ENCODE measurements at places on chromosomes 7 and 10.

DNA sequence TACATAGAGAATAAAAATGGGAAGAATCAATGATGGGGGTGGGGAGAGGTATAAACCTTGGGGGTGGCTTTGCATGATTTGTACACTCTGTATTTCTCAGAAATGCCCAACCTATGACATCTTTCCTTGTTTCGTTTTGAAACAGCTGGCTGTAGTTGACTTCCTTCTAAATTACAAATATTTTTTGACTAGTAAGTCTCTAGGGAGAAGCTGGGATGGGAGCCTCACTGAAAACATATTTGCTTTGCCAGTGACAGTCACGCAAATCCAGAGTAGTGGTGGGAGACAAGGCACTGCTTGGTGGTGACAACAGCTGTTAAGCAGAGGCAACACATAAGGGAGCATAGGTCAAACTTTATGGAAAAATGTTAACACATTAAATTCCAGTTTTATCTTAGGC lies 440.5 kb downstream of the SEMA3D start:
- DNase-seq, result no peak

- DNase-seq, result no peak
These were observed 169.9 kb downstream of the SKIDA1 start for GRCh38 chr10:21355591-21356011.

- DNase-seq, result no peak
These were observed 417.9 kb upstream of the LRGUK start for GRCh38 chr7:133709036-133709880.

- DNase-seq, result no peak
These were observed 3.9 kb downstream of the HMX3 start for GRCh38 chr10:123139521-123140163.

DNA sequence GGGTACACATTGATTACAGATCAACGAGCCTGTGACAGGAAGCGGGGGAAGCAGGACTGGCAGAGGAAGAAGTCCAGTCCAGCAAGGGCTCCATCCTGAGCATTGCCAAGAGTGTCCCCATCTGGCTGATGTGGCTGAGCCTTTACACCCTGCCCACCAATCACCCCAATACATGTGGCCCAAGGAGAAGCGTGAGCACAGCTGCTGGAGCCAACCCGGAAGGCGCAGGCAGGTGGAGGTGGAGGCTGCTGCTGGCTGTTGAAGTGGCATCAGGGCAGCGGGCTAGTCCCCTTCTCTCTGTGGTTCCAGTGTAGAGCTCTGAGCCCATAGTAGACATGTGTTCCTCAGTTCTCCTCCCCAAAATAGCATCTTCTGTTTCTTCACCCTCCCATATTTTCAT lies 6.8 kb upstream of the AMPH start:
- DNase-seq, result no peak

DNA sequence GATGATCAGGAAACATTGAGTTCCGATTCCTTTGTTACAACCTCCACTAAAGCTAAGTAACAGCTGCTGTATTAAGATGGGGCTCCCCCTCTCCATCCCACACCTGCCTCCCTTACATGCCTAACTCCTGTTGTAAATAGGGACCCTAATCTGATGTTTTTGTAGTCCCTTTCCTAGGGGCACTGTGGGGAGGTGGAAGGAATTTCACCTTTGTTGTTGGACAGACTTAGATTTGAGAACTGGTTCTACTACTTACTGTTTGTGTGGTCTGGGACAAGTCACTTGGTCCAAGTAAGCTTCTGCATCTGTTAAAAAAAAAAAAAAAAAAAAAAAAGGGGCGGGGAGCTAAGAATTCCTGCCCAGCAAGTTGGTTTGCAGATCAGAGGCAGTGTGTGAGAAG lies 42.6 kb downstream of the KIAA1217 start:
- DNase-seq, result peak; percentile 27

GRCh38 chr7:95863623-95864022 lies 91.3 kb downstream of the DYNC1I1 start:
- no peak for DNase-seq

DNA sequence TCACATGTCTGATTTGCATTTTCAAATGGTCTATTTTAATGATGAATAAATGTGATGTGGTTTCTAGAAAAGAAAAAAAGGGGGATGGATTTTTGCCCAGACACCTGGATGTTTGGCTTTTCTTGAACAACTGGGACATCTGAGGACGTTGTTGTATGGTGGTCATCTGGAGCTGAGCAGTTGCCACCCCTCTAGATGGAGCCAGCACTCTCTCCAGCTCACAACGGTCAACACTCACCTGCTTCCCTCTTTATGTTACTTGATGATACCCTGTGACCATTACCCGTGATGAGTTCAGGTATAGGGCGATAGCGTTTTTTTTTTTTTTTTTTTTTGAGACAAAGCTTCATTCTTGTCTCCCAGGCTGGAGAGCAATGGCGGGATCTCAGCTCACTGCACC lies 30.1 kb upstream of the PAXIP1 start:
- no peak for DNase-seq

- DNase-seq, result no peak
These were observed 16.8 kb downstream of the IL2RA start for GRCh38 chr10:6045314-6045848.

DNA sequence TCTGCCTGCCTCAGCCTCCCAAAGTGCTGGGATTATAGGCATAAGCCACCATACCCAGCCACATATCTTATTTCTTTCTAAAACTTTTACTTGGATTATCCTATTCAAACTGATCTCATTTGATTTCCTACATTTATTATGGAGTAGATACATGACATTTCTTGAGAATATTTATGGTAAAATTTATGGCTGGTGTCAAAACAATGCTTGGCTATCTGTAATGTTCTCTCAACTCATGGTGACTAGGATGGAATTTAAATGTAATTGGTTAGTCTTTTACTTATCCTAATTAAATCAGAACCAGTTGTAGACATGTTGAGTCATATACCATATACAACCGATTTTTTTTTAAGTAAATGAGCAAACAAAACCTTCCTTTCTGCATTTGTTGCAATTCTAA lies 4.1 kb downstream of the NUP42 start:
- no peak for DNase-seq

- peak; percentile 60 for DNase-seq
These were observed 14.4 kb upstream of the SH2B2 start for GRCh38 chr7:102272075-102272916.

- DNase-seq, result no peak
These were observed 18.6 kb downstream of the DMTF1 start for GRCh38 chr7:87170828-87171227.

- no peak for DNase-seq
These were observed 15.4 kb upstream of the FZD9 start for GRCh38 chr7:73418113-73418703.

- DNase-seq, result no peak
These were observed 74.3 kb upstream of the MKX start for GRCh38 chr10:27819781-27820531.

GRCh38 chr10:43327171-43327570 lies 44.3 kb upstream of the FXYD4 start:
- no peak for DNase-seq

- DNase-seq, result no peak
These were observed 111.8 kb upstream of the AGR3 start for GRCh38 chr7:16993543-16993942.

DNA sequence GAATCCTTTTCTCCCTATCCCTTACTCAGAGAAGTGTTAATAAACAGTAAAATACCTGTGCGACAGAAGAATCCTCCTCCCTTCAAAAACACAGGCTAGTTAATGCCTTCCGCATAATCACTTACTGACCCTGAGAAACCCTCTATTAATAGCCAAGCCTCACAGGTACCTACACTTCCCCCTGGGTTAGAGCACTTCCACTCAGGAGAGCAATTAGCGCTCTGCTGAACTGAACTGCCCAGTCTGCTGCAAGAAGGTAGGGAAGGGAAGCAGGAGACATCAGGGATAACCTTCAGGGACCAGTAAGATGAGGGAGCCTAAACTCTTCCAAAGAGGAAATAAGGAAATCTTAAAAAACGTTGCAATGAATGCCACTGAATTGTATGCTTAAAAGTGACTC lies 39.6 kb downstream of the KIAA1549 start:
- no peak for DNase-seq

GRCh38 chr7:115056019-115056418 lies 134.1 kb downstream of the MDFIC start:
- no peak for DNase-seq

- DNase-seq, result no peak
These were observed 583.0 kb upstream of the MGMT start for GRCh38 chr10:128884033-128884425.

DNA sequence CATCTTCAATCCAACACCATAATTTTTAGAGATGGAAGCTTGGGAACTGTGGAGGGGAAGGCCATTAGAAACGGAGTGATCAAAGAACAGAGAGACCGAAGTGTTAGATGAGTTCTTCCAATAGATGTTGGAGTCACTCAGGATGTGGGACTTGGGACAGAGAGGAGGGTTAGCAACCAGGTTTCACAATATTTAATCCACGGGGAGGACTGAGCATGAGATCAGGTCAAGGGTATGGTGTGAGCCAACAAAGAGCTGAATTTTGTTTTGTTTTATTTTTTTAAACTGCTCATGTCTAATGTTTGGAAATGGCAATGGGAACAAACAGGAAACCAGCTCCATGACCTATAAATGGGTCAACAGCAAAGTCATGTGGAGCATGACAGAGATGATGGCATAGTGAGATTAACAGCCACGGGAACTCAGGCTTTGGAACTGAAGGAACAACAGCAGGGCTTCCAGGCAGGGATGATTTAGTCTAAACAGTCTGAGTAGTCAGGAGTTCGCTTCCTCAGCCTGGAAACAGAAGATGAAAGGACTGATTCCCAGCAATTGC lies 38.9 kb upstream of the AMPH start:
- DNase-seq, result no peak

GRCh38 chr10:90592638-90593302 lies 265.1 kb downstream of the HTR7 start:
- DNase-seq, result peak; percentile 25

DNA sequence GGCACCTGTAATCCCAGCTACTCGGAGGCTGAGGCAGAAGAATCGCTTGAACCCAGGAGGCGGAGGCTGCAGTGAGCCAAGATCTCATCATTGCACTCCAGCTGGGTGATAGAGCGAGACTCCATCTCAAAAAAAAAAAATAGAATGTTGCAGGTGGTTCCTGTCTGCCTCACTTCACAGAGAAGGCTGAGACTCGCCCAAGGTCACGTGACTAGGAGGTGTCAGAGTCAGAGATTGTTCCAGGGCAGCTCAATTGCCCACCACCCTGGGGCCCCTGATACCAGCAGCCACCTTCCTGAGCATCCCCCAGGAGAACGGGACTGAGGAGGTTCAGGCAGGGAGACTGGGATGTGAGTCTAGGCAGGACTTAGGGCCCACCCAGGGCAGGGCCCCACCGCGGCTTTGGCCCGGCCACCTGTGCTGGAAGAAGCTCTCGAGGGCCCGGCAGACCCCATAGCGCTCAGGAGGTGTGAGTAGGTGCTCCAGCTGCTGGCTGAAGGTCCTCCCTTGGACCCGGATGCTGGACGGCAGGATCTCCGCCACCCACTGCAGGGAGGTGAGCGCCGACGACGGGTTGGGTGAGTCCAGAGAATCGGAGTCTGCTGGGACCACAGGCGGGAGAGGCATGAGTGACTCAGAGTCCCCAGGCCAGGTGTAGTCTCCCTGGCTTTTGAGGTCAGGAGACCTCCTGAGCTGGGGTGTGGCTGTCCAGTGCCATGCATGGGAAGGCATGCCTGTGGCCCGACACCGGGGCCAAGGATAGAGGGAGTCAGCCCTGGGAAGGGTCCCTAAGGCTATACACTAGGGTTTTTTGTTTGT lies 30.9 kb downstream of the GRID2IP start:
- DNase-seq, result no peak

GRCh38 chr10:83945982-83946718 lies 193.2 kb upstream of the GHITM start:
- no peak for DNase-seq

- no peak for DNase-seq
These were observed 78.0 kb upstream of the ELMO1 start for GRCh38 chr7:37526623-37527022.

GRCh38 chr10:74754381-74754821 lies 72.0 kb upstream of the KAT6B start:
- no peak for DNase-seq

DNA sequence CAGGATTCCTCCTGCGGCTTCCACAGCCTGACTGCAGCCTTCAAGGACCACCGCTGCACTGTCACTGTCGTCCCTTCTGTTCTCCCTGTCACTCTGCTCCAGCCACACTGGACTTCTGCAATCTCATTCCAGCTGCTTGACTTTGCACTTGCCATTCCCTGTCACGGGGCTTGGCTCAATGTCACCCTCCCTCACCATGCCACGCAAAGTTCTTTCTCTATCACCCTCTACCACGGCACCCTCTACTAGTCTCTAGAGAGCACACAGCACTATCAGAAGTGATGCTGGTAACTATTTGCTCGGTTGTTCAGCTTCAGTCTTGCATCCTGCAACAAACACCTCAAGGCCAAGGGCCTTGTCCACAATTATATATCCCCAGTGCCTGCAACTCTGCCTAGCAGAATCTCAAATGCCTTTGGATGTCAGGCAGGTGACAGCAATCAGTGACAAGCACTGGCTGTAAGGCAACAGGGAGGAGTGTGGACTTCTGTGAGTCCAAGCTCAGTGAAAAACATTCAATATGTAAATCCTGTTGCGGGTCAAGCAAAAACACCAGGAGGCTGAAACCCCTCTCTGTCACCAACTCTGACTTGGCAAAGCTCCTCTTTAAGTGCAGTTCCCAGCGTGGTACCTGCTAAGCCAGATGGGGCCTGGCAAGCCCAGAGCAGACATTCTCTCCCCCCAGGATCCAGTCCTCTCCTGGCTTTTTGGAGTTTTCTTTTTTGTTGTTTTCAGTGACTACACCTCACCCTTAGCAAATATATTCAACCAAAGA lies 259.9 kb downstream of the FGFR2 start:
- DNase-seq, result no peak

- no peak for DNase-seq
These were observed 392.5 kb upstream of the ETV1 start for GRCh38 chr7:14381936-14382335.

DNA sequence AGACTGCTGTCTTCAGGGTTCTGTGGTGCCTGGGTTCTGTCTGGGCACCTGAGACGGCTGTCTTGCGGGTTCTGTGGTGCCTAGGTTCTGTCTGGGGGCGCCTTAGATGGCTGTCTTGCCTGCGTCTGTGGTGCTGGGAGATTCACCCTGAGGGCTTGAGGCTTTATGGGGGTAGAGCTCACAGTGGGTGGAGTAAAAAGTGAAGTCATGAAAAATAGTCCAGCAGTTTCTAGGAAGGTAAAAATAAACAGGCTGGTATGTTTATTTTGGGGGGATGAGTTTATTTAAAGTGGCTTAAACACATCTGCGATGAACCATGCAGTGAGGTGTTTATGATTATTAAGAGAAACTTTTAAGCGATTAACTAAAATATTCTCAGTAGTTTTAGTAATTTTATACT lies 64.2 kb downstream of the NKX6-2 start:
- no peak for DNase-seq

GRCh38 chr7:69706070-69706469 lies 107.8 kb downstream of the AUTS2 start:
- no peak for DNase-seq
